ENCODE measurements at places on chromosomes 3 and 15.

- no peak for DNase-seq
Measured at GRCh38 chr3:146156095-146156494, 4.9 kb downstream of the PLOD2 start.

- DNase-seq: no peak
Measured at GRCh38 chr3:194300382-194300758, 50.8 kb downstream of the CPN2 start.

- no peak for DNase-seq
Measured at GRCh38 chr3:55720614-55721013, 233.5 kb upstream of the WNT5A start.

GRCh38 chr15:29914511-29914926 lies 92.3 kb upstream of the TJP1 start:
- DNase-seq: no peak

DNA sequence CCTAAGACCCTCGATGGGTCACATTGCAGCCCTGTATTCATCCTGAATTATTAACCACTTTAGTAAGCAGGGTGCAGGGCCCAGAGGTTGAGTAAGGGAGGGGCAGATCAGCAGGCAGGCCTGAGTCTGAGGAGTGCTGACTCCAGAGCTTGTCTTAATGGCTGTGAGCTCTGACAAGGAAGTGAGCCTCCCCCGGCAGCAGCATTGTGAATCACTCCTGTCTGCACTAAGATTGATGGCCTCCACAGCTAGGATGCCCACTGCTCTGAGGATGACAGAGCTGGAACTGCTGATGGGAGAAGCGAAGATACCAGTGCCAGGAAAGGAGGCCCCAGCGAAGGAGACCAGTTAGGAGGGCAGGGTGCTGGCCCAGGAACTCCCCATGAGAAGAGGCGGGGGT lies 46.5 kb upstream of the CCDC174 start:
- DNase-seq: no peak

GRCh38 chr3:126748701-126749546 lies 44.9 kb downstream of the CHCHD6 start:
- no peak for DNase-seq

GRCh38 chr15:35519541-35520149 lies 26.3 kb downstream of the DPH6 start:
- peak; percentile 47 for DNase-seq

GRCh38 chr3:15470261-15470660 lies 42.9 kb downstream of the EAF1 start:
- DNase-seq: no peak

GRCh38 chr3:123815981-123816380 lies 68.2 kb downstream of the MYLK start:
- no peak for DNase-seq

GRCh38 chr3:177460047-177460446 lies 262.8 kb upstream of the TBL1XR1 start:
- no peak for DNase-seq

DNA sequence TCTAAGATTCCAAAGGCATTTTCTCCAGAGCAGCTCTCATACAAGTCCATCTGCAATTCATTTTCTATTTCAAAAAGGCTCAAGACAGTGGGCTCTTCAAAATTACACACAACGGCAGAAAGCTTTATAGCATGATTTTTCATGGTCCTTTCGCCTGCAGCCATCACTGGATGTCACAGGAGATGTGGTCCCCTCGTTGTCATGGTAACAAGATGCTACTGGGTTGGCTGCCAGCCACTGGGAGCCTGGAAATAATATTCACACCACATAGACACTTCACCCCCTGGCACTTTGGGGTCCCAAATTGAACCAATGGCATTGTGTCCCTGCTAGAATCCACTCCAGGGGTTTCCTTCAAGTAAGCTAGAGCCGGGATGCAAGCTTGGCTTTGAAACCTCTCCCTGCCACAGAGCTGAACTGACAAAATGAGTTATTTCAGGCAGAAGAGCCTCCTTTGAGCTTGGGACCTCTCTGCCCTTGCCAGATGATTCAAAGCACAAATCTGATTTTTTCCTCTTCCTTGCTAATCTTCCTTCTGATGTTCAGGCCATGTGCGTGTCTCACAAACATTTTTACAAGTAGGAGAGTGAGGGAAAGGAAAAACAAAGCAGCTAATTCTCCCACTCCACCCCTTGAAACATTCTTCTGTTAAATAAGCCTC lies 512.6 kb upstream of the ADAMTS9 start:
- no peak for DNase-seq

DNA sequence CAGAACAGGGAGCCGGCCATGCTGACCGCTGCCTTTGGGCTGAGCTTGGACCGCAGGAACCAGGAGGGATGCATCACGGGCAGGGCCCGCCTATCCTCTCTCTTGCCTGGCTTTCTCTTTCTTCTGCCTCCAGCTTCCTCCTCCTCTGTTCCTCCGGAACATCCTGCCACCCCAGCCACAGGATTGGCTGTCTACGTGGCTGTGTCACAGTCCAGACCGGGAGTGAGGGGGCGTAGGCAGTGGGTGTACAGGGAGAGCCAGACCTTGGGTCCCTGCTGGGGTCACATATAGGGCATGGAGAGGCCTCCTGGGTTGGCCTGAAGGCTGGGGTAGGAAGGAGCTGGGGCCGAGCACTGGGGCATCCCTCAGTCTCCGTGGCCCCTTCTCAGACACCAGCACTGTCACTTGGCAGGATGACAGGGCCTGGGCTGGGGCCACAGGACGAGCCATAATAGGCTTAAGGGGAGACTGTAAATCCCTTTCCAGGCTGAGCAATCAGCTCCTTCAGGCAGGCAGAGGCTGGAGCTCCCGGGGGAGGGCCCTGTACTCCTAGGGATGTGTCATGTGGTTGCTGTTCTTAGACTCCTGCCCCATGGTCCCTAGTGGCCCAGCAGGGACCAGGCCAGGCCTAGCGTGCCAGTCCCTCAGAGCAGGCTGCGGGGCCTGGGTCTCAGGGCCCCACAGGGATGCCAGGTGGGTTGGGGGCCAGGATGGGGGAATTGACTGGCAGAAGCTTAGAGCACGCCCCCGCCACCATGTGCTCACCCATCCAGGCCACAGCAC lies 25.4 kb downstream of the LINGO1 start:
- DNase-seq: no peak

GRCh38 chr3:9151240-9151639 lies 98.2 kb downstream of the SRGAP3 start:
- DNase-seq: no peak

DNA sequence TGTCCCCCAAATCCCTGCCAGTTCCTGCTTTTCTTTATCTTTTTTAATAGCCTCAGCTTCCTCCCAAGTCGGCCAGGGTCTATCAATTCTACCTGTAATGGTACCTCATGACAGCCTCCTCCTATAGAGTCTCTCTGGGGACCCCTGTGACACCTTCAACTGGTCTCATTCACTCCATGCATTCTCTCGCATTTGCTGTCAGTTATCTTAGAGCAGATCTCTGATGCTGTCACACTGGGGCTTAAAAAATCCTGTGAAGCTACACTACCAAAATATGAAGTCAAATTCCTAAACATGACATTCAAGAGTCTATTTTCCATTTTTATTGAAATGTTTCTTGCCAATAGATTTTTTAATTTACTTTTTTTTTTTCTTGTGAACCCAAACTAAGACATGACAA lies 5.5 kb downstream of the VPS39 start:
- DNase-seq: no peak

GRCh38 chr15:45106002-45106790 lies 7.8 kb downstream of the DUOX2 start:
- DNase-seq: no peak

DNA sequence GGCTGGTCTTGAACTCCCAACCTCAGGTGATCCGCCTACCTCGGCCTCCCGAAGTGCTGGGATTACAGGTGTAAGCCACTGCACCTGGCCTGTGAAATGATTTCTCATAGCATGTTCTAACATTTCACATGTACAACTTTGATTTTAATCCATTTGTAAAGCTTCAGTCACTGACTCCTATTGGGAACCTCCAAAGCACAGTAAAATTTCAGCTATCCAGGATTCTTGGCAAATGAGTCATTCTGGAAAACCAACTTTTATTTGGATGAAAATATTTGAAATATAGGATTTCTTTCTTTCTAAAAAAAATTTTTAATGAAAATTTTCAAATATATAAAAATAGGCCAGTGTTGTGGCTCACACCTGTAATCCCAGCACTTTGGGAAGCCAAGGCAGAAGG lies 2.7 kb upstream of the LMAN1L start:
- no peak for DNase-seq

- no peak for DNase-seq
Measured at GRCh38 chr15:59245559-59245958, 38.9 kb downstream of the LDHAL6B start.

DNA sequence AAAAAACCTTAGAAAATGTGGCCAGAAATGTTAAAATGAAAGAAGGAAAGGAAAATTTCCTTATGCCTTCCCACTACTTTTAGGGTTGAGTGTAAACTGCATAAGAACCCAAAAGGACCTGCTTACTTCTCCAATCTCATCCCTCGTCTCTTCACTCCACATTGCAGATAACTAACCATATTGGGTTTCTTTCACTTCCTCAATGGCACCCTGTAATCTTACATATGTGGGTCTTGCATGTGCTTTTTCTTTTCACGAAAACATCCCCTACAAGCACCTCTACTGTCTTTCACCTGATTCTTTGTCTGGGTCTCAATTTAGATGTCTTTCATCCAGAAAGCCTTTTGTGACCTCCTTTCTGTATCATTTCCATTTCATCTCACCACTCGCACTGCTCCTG lies 23.1 kb downstream of the EOMES start:
- no peak for DNase-seq

- DNase-seq: no peak
Measured at GRCh38 chr15:68435966-68436365, 4.0 kb upstream of the ITGA11 start.

DNA sequence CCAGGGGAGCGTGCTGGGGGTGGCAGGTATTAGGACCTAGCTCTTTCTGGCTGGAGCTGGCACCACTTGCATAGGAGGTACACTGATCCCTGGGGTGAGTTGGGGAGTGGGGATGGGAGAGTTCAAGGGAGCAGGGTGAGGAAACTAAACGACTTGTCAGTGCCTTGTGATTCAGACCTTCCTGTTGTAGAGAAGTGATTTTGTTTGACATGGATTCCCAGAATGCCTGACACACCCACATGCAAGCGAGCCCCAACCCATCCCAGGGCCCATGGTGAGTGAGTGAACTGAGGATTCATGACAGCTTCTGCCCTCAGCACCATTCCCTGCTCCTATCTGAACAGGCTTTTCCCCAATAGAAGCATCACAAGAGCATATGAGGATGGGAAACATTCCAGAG lies 15.6 kb upstream of the UBE2Q2 start:
- no peak for DNase-seq

DNA sequence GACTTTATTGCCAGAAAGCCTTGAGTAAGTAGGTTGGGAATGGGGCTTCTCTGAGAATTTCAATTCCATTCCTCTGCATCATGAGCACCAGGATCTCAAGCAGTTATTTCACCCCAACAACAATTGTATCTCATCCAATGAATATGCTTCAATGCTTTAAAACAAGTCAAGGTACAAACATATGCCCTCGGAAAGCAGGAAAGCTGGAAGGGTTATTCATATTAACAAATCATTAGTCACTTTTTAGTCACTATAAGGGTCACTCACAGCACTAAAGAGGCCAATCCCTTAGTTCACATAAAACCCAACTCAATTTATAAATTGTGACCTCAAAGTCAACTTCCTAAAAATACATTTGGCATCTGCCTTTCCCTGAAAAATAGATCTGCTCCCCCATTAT lies 16.2 kb downstream of the MB21D2 start:
- DNase-seq: no peak

DNA sequence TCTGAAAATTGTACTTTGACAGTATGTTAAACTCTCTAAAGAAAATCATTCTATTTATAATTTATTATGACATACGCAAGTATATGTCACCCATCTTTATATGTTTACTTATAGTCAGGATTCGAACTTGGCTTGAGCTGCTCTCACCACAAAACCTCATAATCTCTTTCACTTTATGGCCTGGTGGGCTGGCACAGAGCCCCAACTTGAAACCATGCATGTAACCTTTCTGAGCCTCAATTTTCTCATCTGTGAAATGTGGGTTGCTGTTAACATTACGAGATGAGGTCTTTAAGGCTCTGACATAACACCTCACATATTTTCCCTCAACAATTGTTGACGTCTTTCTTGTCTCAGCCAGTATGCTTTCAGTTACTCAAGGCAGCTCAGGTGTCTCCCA lies 69.4 kb upstream of the PFN2 start:
- no peak for DNase-seq

- DNase-seq: no peak
Measured at GRCh38 chr15:30973379-30973778, 18.0 kb downstream of the MTMR10 start.

- peak; percentile 26 for DNase-seq
Measured at GRCh38 chr15:82044373-82045178, 1.2 kb downstream of the MEX3B start.

DNA sequence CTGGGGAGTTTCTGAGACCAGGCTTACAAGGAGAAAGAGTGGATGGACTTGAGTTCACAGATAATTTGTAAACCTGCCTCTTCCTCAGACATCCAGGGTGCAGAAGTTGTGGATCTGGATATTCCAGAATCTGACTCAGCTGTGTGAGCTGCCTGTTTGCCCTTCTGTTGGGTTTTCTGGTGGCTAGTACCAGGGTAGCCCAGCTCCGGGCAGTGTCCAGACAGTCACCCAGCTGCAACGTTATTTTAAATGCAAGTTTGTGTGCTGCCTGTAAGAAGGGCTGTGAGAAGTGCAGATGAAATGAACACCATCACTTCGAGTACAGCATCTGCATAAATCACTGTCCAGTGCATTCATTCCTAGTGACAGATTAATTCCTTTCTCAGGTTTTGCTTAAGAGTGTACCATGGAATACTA lies 1053.0 kb downstream of the TUSC7 start:
- DNase-seq: no peak

DNA sequence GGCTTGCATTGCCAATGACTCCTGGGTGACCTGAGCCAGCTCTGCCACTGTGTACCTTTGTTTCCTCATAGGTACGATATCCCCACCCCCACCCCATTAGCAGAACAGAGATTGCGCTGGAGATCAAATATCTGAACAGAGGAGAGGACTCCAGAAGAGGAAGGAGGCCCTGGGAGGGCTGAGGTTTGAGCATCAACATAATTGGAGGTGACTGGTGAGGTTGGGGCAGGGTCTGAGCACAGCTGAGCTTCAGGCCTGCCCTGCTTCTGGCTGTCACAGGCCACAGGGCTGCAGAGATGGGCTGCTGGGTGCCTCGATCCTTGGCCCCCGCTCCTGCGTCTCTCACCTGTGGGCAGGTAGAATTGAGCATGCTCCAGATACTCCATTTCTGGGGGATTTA lies 21.3 kb upstream of the CACNA2D2 start:
- no peak for DNase-seq

- no peak for DNase-seq
Measured at GRCh38 chr3:177335728-177336127, 138.4 kb upstream of the TBL1XR1 start.

- DNase-seq: no peak
Measured at GRCh38 chr3:101259485-101260341, 60.7 kb downstream of the IMPG2 start.

- DNase-seq: no peak
Measured at GRCh38 chr15:41876007-41876406, 17.8 kb downstream of the SPTBN5 start.

GRCh38 chr15:99172989-99173388 lies 68.1 kb downstream of the SYNM start:
- DNase-seq: no peak

- no peak for DNase-seq
Measured at GRCh38 chr3:22117751-22118346, 366.8 kb upstream of the ZNF385D start.

GRCh38 chr3:48276911-48277641 lies 36.2 kb downstream of the ZNF589 start:
- no peak for DNase-seq

Measured in CD4-positive, alpha-beta T cell treated with Interleukin-12 subunit alpha and Interleukin-12 subunit beta, for 1 hour (primary cell).